H9 (cell line): ENCODE measurements at places on chromosomes 4 and X.

DNA sequence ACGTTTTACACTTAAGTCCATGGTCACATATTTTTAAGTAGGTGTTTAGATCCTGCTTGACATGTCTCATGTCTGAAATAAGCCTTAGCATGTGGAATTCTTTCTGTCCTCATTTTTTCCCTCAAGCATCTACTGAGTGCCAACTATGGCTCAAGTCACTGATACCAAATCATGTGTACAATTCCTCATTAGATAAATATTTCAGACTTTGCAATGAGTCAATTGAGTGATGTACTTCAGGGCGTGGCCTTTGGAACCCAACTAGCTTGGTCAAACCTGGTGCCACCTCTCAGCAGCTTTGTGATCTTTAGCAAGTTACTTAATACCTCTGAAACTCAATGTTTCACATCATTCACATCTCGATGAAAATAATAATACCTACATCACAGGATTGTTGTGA lies 12.6 kb upstream of the JADE1 start:
- DNase-seq, result no peak

GRCh38 chrX:10015723-10016518 lies 48.8 kb downstream of the CLDN34 start:
- DNase-seq, result peak; percentile 46

DNA sequence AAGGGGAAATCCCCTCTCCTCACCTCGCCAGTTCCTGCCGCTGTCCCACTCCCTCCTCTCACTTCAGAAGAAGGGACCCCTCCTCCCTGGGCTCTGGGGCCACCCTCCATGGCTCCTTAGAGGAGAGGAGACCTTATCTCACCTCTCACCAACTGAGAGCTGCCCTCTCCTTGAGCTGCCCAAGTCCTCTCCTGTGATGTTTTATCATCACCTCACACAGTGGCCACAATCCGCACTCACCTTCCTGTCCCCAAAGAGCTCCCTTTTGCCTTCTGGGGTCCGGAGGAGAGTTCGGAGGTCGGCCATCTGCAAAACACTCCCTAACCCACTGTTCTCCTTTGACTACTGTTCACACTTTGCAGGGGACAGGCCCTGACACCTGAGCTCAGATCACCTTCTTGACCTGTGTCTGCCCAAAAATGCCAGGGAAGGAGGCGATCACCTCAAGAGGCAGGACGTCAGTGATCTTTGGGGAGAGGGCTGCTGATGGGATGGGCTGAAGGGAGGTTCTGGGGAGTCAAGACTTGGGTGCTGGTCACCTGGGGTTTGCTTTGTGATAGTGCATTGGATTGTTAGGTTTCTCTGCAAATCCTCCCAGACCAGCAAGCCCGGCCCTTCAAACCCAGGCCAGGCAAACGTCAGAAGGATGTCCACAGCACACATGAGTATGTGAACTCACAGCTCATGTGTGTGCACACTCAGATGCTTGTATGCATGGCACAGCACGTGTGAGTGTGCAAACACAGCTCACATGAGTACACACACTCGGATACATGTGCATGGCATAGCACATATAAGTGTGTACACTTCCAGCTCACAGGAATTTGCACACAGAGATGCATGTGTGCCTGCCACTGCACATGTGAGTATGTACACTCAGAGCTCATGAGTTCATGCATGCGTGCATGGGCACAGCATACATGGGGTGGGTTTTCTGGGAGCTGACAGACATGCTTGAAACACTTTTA lies 41.8 kb downstream of the HTRA3 start:
- DNase-seq, result no peak

DNA sequence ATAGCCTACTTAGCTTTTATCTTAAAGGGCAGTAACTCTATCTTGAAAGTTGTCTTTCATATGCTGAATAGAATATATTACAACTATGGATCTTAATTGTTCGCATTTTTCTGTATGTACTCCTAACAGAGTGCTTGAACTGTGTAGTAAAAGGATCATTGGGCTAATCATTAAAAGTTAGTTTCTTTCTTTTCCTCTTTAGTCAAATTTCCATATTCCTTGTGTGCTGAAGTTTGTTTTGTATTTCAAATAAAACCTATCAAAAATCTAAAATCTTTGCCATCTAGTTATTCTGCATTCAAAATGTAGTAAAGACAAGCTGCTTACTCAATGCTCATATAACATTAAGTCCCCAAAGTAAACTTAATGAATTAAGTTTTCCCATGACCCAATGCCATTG lies 182.7 kb downstream of the HTR2C start:
- no peak for DNase-seq

DNA sequence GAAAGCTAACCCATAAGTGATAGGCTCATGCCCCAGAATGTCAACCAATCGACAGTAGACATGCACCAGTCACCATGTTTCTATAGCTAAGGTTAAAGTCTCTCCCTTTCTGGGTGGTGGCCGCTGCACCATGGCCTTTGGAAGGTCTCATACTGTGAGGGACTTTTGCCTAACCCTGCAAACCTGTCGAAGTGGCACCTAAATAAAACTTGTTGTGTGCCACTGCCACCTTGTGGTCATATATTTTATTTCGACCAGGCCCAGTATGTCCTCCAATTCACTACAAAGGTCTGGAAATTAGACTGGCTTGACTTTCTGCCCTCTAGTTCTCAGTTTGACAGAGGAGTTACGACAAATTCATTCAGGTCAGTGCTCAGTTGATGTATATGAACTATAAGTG lies 163.1 kb downstream of the SMARCA1 start:
- DNase-seq, result peak; percentile 52

DNA sequence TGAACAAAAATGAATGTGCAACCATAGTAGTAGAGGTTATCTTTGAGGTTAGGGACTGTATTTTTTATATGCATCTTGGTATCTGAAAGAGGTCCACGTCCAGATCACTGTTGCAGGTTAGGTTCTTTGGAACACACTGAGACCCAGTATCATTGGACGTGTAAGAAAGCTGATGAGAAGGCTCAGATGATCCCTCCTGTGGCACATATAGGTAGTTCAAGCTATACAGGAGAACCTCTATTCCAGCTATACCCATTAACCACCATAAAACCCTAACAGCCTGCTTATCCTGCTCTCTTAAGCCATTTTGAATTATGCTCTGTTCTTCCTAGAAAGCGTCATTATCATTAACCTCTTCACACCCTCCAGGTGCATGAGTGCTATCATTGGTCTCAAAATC lies 930.7 kb upstream of the HS3ST1 start:
- DNase-seq, result no peak

DNA sequence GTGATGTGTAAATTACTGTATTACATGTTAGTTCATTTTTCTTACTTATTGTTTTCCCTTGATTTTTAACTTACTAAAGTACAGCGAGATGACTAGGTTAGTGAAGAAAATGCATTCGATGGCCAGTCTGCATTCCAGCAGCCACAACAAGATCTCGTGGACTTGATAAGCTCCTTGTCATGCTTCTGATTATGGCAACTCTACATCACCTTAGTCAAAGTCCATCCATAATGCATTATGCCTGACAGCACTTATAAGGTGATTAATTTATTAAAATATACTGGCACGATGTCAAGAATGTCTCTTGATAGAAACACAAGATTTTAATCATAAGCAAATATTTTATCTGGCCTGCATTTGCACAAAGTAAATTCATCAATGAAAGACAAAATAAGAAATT lies 109.9 kb upstream of the NAP1L5 start:
- DNase-seq, result no peak

GRCh38 chrX:130575831-130576389 lies 174.1 kb downstream of the RBMX2 start:
- peak; percentile 38 for DNase-seq

GRCh38 chr4:78621395-78621794 lies 69.8 kb downstream of the ANXA3 start:
- no peak for DNase-seq

- no peak for DNase-seq
Observed at GRCh38 chrX:107502316-107502715, 52.9 kb downstream of the FRMPD3 start.

- no peak for DNase-seq
Observed at GRCh38 chr4:88737307-88737941, 39.8 kb upstream of the NAP1L5 start.

GRCh38 chr4:27316176-27316575 lies 455.5 kb downstream of the STIM2 start:
- DNase-seq, result no peak
